ENCODE measurements at places on chromosomes 4 and X.
A peak's percentile ranks its signal among the peaks of the same experiment; 100 is the strongest.

- DNase-seq: no peak
These were observed 24.4 kb downstream of the DCX start for GRCh38 chrX:111387470-111388070.

DNA sequence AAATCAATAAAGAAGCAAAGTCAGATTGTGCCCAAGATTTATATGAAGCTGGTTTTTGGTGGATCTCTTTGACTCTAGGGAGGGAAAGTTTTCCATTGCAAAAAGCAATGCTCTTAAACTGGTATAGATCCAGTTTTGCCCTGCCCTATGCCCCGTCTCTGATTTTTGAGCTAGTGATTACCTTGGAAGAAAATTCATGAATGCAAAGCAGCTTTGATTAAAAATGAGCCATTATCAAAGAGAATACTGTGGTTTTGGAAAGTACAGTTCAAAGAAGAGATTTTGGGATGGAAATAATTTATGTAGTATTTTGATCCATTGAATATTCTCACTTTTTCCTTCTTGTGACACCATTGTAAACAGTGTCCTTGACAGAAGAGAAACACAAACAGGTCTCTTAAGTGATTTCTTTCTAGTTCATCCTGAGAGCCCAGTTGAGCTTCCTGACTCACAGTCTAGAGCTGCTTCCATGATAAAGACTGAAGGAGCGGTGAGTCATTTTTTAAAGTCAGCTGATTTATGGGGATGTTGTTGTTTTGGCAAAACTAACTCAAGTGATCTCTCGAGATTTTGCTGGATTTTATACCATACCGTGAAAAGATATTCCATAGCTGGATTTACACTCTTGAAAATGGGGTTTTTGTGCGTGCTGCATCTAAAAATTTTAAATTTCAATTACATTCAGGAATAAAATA is 76.7 kb downstream of the AFF1 start:
- DNase-seq: no peak

GRCh38 chr4:98092833-98093439 is 50.3 kb downstream of the STPG2 start:
- DNase-seq: no peak

DNA sequence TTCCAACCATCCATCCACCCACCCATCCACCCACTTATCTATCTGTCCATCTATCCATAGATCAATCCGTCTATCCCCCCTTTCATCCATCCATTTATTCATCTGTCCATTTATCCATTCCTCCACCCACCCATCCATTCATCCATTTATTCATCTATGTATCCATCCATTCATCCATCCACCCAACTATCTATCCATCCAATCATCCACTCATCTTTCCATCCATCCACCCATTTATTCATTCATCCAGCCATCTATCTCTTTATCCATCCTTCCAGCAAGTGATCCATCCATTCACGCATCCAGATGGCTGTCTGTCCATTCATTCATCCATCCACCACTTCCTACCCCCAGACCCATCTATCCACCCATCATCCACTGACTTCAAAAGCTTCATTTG is 84.0 kb upstream of the CD99 start:
- DNase-seq: no peak

GRCh38 chr4:7252510-7253340 is 60.4 kb downstream of the SORCS2 start:
- no peak for DNase-seq

GRCh38 chr4:126097155-126097799 is 782.5 kb downstream of the FAT4 start:
- no peak for DNase-seq

DNA sequence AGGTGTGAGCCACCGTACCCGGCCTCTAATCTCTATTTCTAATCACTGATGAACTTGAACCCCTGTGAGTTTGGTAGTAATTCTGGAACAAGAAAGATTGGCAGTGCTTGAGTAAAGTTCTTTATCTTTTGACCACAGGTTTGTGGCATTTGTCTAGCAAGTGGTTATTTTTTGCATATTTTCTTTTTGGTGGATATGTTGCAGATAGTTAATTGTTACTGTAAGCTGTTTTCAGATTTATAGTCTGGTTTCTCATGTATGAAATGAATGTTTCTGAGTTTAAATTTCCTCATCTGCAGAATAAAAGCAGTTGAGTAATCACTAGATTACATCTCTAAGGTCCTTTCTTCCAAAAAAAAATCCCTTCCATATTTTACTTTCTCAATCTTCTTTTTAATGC is 105.2 kb downstream of the GASK1B start:
- no peak for DNase-seq

DNA sequence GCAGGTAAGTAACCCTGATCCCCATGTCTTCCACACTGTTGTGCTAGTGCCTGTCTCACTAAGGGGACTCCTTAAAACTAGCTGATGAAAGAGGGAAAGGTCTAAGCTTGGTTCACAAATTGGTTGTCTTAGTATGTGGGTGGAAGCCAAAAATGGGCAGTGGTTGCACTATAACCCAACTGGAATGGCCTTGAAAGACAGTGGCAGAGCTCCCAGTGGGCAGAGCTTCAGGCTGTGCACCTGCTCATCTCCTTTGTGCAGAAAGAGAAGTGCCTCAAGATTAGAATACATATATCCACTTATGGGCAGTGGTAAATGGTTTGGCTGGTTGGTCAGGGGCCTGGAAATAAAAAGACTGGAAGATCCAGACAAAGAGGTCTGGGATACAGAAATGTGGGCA is 7.2 kb downstream of the SYN1 start:
- no peak for DNase-seq

- no peak for DNase-seq
These were observed 290.4 kb upstream of the MAGEB16 start for GRCh38 chrX:35507701-35508100.

DNA sequence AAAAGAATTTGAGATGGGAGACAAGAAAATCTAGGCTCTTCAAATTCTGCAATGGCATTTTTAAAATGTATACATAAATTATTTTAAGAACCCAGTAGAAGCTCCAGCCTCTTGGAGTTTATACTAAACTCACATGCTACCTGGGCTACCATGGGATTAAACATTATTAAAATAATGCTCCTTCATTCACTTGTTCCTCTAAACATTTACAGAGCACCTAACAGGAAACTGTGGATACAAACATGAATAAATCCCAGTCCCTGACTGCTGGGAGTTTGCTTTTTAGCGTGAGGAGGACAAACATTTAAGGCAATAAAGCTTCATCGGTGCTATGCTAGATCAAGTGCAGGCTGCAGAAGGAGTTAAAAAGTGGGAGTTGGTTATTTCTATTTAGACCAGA is 5.4 kb upstream of the SPP1 start:
- DNase-seq: no peak

DNA sequence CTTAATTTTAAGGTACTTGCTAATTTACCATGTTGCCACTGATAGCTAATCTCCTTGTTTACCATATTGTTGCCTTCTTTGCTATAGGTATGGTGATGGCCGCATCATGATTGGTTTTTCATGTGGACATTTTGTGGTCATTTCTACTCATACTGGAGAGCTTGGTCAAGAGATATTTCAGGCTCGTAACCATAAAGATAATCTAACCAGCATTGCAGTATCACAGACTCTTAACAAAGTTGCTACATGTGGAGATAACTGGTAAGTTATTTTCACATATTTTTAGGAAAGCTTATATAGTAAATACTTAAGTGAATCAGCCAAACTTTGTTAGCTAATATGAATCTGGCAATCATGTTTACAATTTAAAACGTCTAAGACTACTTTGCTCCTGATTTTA is 23.1 kb downstream of the WDR19 start:
- no peak for DNase-seq

GRCh38 chrX:50801135-50801534 is 12.9 kb downstream of the SHROOM4 start:
- no peak for DNase-seq

GRCh38 chr4:171896426-171896825 is 83.2 kb downstream of the GALNTL6 start:
- DNase-seq: no peak

- no peak for DNase-seq
These were observed 20.5 kb downstream of the SEL1L3 start for GRCh38 chr4:25842229-25842845.

- DNase-seq: peak; percentile 11
These were observed 25.0 kb upstream of the BCORL1 start for GRCh38 chrX:129957241-129958082.

DNA sequence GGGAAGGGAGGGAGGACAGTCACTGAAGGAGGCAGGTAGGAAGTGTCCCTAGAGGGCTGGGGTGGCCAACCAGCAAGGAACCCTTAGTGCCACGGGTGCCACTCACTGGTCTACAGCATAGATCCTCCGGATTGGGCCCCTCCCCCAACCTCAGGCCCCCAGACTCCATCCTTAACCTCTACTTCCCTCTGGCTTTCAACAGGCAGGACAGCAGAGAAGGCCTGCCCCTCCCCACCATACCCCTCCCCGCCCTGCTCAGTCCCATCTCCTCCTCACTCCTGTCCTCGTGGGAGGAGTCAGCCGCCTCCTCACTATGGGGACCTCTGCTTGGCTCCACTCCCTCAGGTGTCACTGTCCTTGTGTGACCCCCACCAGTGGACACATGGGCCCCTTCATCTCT is 77.7 kb upstream of the PSAPL1 start:
- no peak for DNase-seq

DNA sequence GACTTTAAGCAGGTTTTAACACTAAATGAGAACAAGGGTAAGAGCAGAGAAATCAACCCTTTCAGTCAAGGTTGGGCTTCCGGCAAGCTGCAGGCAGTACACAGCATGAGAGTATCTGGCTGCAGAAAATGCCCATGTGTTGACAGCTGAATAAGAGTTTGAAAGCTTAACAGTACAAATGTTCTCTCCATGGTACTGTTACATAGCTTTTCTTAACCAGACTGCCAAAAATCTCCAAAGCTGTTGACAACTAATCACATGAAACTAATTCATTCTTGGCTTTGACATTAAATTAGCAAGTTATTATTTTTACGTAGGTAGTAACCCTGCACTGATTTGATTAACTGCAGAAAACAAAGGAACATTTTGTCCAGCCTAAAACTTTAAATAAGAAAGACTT is 153.5 kb downstream of the SLC10A7 start:
- no peak for DNase-seq

DNA sequence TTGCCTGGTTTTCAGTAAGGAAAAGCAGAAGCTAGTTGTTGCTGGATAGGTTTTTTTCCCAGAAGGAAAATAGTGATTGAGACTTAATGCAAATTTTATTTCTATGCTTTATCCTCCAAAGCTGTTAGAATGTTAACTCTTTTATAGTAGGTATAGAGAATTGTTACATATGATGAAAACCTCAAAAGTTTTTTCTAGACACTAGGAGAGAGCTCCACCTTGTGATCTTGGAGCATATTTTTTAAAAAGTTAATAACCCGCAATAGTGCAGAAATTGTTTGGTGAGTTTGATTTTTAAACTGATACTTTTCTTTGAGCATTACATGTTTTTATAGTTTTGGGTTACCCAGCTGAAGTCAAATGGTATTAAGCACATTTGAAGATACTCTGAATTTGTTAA is 56.5 kb downstream of the STAG2 start:
- no peak for DNase-seq

DNA sequence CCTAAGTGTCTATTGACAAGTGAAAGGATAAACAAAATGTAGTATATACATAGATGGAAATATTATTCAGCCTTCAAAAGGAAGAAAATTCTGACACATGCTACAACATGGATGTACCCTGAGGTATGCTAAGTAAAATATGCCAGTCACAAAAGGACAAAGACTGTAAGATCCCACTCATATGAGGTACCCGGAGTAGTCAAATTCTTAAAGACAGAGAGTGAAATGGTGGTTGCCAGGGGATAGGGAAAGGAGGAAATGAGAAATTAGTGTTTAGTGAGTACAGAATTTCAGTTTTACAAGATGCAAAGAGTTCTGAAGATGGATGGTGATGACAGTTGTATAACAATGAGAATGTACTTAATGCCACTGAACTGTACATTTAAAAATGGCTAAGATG is 102.3 kb upstream of the NAP1L5 start:
- DNase-seq: no peak

GRCh38 chr4:106496061-106496460 is 127.5 kb upstream of the GIMD1 start:
- DNase-seq: no peak

DNA sequence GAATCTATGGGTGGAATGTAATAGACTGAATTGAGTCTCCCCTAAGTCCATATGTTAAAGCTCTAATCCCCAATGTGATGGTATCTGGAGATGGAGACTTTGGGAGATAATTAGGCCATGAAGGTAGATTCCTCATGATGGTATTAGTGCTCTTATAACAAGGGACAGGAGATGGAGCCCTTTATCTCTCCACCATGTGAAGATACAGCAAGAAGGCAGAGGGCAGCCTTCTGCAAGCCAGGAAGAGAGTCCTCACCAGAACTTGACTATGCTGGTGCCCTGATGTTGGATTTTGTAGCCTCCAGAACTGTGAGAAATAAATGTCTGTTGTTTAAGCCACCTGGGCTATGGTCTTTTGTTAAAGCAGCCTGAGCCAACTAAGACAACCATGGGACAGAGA is 76.4 kb upstream of the F8A3 start:
- no peak for DNase-seq

DNA sequence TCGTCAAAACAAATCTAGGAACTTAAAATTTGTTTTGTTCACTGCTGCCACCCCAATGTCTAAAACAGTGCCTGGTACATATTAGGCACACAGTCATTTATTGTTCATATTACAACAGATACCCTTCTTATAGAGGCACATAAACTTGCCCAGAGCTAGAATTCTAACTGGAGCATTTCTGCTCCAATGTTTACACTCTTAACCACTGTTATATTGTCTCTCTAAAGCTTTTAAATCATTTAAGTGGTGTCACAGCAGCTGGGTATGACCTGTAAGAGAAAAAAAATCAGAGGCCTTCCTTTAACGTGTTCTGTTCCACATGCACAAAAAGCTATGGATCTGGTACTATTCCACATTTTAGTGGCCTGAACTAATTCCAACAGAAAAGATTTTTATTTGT is 3.0 kb downstream of the UBE2D3 start:
- no peak for DNase-seq

DNA sequence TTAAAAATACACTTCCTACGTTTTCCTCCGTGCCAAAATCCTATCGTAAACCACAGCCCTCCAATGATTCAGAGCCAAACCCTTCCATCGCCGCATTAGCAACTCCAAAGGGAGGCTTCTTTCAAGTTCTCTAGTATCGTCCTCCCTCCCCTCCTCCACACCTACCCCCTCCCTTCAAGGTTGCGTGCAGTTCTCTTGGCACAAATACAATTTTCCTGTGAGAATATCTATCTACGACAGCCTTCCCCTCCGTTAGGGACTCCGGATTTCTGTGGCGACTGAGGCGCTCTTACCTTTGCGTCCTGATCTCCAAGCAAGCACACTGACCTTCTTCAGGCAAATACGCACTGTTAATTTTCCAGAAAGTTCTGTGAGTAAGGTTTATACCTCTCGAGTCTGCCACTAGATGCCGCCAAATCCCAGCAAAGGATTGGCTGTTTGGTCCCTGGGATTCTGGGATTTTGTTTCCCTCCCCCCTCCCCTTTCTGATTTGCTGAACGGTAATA is 1.2 kb upstream of the MORF4L2 start:
- no peak for DNase-seq

Data from esophagus squamous epithelium (tissue), 5 donors.